ENCODE measurements at places on chromosomes 16 and 17.

DNA sequence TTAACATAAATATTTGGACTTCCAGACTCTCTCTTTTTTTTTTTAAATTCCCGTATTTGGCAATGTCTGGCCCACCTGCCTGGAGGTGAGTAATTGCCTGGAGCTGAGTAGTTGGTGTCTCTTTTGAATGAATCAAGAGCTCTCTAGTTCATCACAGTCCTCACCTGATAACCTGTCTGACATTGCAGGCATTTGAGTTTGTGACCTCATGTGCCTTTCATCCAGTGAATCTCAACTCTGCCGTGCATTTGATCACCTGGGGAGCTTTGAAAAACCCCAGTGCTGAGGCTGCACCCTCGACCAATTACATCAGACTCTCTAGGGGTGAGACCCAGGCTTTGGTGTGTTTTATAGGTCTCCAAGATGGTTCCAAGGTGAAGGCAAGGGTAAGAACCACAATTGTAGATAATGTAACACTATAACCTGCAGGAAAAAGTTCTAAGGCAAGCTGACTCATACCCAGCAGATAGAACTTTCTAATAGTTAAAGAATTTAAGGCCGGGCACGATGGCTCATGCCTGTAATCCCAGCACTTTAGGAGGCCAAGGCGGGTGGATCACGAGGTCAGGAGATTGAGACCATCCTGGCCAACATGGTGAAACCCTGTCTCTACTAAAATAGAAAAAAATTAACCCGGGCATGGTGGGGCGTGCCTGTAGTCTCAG is 24.5 kb upstream of the HS3ST2 start:
- no peak for DNase-seq

GRCh38 chr16:50616883-50617645 is 64.0 kb downstream of the SNX20 start:
- no peak for DNase-seq

GRCh38 chr16:52834736-52835465 is 217.8 kb downstream of the CHD9NB start:
- DNase-seq, result no peak

- no peak for DNase-seq
These were observed 29.8 kb downstream of the GPATCH8 start for GRCh38 chr17:44473367-44473766.

DNA sequence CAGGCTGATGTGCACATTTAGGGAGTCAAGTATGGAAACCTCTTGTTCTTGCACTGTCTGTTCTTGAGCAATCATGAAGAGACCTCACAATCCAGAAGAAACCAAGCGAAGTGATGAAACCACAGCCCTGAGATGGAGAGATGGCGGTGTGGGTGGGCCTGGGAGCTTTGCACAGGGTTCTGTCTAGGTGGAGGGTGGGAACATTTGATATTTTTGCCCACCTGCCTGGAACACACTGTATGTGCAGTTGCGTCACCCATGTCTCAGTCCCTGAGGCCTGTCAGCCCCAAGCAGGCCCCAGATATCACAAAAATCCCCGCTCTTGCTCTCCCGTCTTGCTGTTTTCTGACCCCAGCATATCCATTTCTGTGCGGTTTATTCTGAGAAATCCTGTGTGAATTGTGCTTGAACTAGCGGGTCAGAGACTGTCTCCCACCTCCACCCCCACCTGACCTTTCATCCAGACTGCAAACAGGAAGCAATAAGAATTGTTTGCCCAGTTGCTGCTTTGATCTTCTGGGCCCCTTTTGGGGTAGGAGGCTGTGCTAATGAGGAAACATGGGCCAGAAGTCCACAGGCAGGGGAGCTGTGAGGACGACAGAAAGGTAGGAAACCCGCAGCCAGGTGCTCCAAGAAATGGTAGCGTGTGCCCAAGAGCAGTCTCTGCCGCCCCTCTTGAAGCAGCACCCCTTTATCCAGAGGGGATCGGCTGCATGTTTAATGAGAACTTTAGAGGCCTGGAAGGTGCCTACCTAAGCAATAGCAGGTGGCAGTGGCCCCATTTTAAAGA is 183.8 kb downstream of the CCDC182 start:
- no peak for DNase-seq

DNA sequence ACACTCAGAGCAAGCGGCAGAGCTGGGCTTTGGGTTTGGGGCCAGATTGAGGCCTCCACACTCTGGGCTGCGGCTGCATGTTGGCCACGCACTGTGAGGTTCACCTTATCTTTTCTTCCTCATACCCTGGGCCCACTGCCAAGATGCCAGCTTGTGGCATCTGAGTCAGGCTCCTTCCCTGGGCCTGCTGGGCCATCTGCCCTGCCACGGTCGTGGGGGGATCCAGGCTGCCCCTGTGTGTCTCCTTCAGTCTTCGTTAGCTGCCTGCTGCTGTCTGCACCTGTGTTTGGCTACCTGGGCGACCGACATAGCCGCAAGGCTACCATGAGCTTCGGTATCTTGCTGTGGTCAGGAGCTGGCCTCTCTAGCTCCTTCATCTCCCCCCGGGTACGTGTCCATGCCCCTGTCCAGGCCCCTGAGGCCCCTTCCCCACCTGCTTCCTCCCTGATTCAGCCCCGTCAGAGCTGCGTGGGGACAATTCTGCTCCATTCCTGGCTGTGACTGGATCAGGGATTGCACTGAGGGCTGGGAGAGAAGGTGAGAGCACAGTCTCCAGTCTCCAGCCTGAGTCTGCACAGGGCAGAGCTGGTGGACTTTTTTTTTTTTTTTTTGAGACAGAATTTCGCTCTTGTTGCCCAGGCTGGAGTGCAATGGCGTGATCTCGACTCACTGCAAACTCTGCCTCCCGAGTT is 11.2 kb downstream of the SPNS3 start:
- DNase-seq, result no peak

- no peak for DNase-seq
These were observed 83.8 kb upstream of the PMFBP1 start for GRCh38 chr16:72255786-72256185.

GRCh38 chr17:16649585-16649984 is 4.1 kb downstream of the ZNF624 start:
- DNase-seq, result no peak

- DNase-seq, result no peak
These were observed 4.1 kb downstream of the SYNGR2 start for GRCh38 chr17:78172249-78173051.

- no peak for DNase-seq
These were observed 72.6 kb upstream of the CNEP1R1 start for GRCh38 chr16:49952386-49952785.

- peak; percentile 97 for DNase-seq
These were observed at the start of gene ZNF207 for GRCh38 chr17:32349854-32350665. ZNF207 (plus strand) TSS chr17:32350157; CDS start chr17:32350286, 129 bp downstream.

- no peak for DNase-seq
These were observed 177.1 kb downstream of the RAB11FIP4 start for GRCh38 chr17:31568539-31568938.

GRCh38 chr16:84466692-84467091 is 37.8 kb downstream of the MEAK7 start:
- DNase-seq, result no peak

- DNase-seq, result no peak
These were observed 186.3 kb upstream of the XYLT1 start for GRCh38 chr16:17657045-17657444.

GRCh38 chr16:86371083-86371803 is 139.1 kb upstream of the FOXF1 start:
- DNase-seq, result no peak

DNA sequence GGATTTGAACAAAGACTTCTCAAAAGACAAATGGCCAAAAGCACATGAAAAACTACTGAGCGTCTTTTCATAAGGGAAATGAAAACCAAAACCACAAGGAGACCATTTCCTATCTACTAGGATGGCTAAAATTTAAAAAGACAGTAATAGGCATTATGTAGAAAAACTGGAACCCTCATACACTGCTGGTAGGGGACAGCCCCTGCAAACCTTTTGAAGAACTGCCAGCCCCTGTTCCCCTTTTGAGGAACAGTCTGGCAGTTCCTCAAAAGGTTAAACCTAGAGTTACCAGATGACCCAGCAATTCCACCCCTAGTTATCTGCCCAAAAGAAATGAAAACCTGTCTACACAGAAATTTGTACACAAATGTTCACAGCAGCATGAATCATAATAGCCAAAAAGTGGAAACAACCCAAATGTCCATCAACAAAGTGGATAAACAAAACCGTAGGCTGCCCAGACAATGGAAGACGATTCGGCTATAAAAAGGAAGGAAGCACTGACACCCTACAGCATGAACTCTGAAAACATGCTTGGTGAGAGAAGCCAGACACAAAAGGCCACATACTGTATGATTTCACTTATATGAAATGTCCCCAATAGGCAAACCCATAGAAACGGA is 22.9 kb downstream of the CDIP1 start:
- DNase-seq, result no peak

DNA sequence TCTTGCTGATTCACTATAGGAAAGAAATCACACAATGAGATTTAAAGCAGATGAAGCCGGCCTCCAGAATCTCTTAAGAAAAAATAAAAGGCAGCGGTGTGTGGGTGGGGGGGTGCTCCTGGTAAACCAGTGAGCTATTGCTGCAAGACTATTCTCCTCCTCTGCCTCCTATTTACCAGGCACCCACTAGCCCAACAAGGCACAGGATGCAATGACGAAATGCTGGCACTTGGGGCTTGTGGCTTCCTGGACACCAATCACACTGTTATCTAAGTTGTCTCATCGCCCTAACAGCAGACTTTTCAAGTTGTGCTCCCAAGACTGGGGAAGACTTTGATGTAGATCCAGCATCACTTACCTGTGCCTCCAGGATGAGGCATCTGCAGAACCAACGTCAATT is 50.2 kb upstream of the NDRG4 start:
- DNase-seq, result no peak

DNA sequence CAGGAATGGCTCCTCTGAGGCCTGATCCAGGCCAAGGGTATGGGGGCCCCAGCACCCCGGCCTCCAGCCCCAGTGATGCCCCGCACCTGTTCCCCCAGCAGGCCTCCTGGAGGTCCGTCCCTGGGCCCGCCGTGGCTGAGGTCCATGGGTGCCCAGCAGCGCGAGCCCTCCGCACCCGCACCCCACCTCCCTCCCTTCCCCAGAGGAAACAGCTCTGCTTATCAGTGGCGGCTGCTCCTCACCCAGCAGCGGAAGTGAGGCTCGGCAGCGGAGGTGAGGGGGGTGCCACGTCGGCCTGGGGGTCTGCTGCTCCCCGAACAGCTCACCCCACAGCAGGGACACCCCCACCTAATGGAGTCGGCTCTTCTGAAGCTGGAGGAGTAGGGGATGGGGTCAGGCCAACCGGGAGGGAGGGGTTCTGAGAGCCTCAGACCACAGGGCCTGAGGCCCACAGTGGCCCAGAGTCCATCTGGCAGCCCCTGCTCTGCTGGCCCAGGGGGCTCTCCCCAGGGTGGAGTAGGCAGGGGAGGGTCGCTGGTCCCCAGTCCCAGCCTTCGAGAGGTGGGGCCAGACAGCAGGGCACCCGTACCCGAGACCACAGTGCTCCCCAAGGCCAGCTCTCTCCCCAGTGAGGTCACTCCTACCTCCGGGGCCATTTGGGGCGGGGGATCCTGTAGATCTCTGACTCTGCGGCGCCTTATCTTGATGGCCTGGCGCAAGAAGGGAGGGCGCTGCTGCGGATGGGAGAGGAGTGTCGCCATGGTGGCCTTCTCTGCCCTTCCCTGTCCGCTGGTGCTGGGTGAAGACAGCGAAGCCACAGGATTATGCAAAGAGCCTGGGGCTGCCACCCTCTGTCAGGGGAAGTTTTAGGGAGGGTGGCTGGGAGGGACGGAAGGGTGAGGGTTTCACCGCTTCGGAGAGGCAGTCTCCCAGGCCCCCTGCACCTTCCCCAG is at the start of gene UNC13D:
Gene UNC13D (minus strand): TSS at position 828 of the 953 bp plus-strand sequence. CDS start 67 bp downstream, at position 761.
- no peak for DNase-seq
